ENCODE measurements at places on chromosomes 2 and 18. TPM values are rescaled to one million over a fixed set of nuclear protein-coding genes. Genes with fewer than 3 reads are reported as not detected.

The DSEL gene
- 156 TPM for total RNA-seq

The TGFA gene
- total RNA-seq: 0.73 TPM

The CROCC2 gene
- total RNA-seq: 1.0 TPM

The G6PC2 gene
- total RNA-seq: not detected

The IGFBP2 gene
- 6.9 TPM for total RNA-seq

The CCDC178 gene
- total RNA-seq: 0.29 TPM

The CSRNP3 gene
- 3.0 TPM for total RNA-seq

The XIRP2 gene
- total RNA-seq: not detected

The TMEM200C gene
- under 0.01 TPM for total RNA-seq

The KCNG2 gene
- total RNA-seq: 0.73 TPM

The NEURL3 gene
- not detected for total RNA-seq

The GPR39 gene
- total RNA-seq: 1.3 TPM

The SLC9A4 gene
- total RNA-seq: not detected

The HOXD12 gene
- total RNA-seq: not detected

The SOWAHC gene
- 8.6 TPM for total RNA-seq

Data from smooth muscle cell of trachea (primary cell).